Stimulated activated CD8-positive, alpha-beta memory T cell treated with anti-CD3 and anti-CD28 coated beads, Interleukin-7, amount 100 ng/mL, for 1 hour (primary cell): ENCODE measurements at places on chromosomes 2 and 18.

DNA sequence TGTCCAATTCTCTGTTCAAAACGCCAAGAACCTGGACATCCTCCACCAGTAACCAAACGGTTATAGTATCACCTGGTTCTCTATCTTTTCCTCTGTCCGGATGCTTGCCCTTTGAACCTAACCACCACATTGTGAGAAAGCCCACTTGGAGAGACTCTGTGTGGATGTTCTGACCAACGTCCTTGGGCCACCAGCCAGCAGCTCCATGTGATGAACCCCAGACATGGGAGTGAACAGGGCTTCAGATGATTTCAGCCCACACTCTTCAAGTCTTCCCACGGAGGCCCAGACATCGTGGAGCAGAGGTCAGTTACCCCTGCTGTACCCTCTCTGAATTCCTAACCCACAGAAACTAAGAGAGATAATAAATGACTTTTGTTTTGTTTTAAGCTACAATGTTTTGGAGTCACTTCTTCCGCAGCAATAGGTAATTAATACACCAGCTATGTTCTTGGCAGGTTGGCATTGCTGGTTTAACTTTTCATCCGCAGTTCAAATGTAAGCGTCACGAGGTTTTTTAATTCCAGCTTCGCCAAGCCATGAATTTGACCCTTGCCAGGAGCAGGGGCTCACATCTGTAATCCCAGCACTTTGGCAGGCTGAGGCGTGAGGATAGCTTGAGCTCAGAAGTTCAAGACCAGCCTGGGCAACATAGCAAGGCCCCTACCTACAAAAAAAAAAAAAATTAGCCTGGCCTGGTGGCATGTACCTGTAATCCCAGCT, 36.1 kb upstream of the ZNF532 start:
- no peak for DNase-seq

DNA sequence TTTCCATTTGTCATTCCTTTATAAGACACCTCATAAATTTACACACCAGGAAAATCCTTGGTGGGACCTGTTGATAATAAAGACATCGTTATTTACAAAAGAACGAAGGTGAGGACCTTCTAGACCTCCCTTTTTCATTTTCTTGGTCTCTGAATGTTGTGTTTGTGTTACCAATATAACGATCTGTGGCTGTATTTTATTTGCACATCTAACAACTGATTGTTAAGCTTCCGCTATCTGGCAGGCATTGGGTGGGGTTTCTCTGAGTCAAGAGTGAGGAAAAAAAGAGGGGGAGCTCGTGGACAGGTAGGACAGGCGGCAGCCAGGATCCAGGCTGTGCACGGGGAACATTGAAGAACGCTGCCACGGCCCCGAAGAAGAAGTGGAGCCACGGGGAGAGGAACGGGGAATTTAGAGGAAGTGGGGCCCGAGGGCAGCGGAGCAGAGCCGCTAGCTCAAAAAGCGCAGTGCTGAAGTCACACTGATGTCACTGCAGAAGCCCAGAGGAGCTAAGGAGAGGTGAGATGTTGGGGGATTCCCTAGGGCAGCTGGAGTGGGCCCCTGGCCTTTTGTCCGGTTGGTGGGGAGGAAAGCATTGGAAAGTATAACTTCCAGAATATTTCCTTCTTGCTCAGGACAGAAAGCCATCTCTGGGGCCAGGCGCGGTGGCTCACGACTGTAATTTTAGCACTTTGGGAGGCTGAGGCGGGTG, 20.9 kb upstream of the DNMT3A start:
- DNase-seq = peak; percentile 35

GRCh38 chr2:39411181-39411944, 25.7 kb downstream of the MAP4K3 start:
- DNase-seq = no peak

DNA sequence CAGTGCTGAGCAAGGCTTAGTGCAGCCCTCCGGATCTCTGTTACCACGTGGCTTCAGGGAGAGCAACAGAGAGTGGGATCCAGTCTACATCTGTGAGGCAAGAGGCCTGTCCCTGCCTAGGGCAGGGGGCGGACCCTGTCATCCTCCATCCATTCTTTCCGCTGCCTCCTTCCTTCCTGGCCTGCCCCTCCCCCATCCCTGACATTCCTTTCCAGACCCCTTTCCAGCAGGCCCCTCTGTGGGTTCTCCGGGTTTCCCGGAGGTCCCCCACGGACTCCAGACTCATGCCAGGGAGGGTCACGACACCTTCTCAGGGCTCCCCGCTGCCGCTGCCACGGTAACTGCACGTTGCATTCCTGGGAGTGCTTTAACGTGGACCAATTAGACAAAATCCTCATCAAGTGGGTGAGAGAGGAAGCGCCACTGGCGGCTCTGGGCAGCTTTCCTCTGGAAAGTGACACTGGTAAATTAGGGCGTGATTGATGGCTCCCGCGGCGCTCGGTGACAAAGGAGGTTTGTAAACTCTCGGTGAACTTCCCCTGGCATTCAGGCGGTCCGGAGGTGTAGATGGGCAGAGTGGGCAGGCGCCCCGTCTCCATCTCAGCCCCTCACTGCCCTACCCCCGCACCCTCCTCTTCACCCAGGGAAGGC, 11.4 kb downstream of the ATOH8 start:
- no peak for DNase-seq

GRCh38 chr2:210476194-210477128, at the start of gene LANCL1:
TSS of gene LANCL1 (minus strand) at chr2:210476759. CDS start at chr2:210476396, 363 bp downstream.
- DNase-seq = peak; percentile 57

DNA sequence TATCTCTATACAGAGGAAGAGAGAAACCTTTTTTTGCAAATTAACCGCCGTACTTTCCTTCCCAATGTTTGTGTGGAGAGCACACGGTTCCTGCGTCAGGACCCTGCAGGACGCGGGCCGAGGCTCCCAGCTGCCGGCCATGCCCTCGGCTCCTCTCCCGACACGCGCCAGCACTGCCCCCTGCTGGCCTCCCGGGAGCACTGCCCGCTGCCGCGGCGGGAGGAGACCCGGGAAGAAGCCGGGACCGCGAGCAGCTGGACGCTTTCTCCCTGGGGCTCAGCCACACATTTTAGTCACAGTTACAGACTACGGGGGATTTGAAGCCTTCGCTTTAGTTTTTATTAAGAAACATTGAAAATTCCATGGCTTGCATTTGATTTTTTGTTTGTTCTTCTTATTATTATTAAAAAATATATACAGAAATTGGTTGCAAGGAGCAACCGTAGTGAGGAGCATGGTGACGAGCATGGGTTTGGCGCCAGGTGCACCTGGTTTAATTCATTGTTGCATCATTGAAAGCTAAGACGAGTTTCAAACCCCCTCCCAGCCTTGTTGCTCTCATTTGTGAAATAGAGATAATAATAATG, 401.2 kb downstream of the GALR1 start:
- DNase-seq = peak; percentile 26

DNA sequence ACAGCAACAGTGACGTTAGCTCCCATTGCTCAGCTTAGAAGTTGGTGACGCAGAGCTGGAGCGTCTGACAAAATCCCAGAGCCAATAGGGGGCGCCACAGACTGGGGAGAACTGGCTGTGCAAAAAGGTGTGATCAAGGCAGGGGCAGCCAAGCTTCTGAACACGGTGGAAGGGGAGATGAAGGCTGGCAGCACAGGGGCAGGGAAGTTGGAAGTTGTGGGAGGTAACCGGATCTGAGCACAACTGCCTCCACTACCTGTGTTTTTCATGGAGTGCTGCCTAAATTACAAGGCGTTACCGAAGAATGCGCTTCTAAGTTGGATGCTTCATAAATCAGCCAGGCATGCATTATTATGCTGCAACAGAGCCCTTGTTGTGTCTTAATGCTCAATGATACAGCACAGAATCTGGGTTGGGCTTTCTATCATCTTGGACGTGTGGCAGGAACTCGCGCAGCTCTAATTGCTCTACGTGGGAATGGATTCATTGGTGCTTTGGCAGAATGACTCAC, 370.0 kb downstream of the SLC4A3 start:
- DNase-seq = no peak

DNA sequence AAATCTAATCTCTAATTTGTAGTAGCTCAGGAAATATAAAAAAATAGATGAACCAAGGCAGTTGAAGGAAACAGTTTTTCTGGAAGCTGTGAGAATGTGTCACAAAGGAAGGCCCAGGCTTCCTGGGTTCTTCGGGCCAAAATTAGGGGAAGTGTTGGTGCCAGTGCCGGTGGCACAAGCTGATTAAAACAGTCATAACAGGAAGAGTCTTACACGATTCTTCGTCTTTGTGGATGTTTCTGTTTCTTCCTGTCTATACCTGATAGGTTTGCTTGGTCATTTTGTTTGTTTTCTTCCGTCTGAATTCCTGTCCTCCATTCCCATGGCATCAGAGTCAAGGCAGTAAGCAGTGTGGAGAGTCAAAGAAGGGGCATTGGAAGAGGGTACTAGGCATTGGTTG, 235.4 kb upstream of the RASGRP3 start:
- no peak for DNase-seq

DNA sequence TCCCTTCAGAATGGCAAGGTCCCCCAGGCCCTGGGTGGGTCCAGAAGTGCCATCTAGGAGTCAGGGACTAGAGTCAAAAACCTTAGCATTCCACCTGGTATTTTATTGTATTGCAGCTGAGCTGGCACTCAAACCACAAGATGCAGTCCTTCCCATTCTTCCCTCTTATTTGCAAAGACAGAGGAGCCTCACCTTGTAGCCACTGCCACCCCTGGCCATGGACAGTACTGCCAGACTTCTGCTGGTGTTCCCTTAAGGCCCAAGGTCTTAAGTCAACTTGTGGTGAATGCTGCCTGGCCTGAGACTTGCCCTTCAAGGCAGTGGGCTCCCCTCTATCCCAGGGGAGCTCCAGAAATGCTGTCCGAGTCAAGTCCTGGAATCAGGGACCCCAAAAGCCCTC, 6.9 kb downstream of the UGT1A10 start:
- no peak for DNase-seq

DNA sequence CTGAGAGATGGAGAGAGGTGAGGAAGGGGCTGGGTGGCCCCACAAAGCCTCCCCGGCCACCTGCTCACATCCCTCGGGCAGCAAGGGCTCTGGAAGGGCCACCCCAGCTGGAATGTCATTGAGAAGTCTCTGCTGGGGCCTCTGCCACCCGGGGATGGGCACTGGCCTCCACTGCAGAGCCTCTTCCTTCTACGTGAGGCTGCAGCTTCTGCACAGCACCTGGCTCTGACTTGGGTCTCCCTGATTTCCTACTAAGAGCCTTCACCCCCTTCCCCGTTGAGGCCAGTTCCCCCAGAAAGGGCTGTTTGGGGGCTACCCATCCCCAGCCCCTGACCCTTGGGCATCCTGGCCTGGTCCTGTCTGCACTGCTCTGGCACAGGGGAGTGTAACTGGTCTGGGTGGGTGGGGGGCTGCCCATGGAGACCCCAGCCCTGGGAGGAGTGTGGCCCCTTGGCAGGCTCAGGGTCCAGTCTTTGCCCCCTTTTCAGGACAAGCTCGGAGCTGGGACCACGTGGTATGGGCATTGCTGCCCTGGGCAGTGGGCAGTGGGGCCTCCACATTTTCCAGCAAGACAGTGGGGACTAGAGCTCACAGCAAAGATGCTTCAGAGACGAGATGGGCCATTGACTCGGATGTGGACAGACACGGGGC, 5.6 kb downstream of the PDCD1 start:
- DNase-seq = no peak

- DNase-seq = no peak
Measured at GRCh38 chr2:66438891-66439811, 4.2 kb downstream of the MEIS1 start.

DNA sequence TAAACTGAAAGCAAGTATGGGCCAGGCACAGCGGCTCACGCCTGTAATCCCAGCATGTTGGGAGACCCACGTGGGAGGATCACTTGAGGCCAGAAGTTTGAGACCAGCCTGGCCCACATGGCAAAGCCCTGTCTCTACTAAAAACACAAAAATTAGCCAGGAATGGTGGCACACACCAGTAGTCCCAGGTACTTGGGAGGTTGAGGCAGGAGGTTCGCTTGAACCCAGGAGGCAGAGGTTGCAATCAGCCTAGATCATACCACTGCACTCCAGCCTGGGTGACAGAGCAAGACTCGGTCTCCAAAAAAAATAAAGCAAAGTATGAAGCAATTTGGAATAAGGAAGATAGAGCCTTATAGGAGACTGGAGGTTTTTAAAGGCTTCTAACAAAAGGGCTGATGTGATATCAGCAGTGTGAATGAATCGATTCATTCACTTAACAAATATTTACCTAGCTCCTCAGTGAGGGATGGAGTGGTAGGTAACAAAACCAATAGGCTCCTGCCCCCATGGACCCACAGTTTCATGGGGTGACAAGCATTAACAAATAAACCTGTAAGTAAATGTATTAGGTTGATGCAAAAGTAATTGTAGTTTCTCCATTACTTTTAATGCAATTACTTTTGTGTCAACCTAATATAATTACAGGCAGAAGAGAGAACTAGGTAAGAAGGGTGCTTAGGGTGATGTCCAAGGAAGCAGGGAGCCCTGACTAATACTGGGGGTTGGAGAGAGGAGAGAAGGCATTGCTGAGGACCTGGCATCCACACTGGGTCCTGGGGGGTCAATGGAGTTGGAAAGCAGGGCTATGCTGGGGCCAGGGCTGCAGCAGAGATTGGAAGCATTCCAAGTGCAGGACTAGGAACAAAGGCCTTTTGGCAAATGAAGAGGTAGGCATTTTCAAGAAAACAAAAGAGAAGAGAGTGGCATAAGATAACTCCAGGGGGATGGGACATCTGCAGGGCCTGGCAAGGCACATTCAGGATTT, 195.4 kb upstream of the ARL4C start:
- DNase-seq = no peak

DNA sequence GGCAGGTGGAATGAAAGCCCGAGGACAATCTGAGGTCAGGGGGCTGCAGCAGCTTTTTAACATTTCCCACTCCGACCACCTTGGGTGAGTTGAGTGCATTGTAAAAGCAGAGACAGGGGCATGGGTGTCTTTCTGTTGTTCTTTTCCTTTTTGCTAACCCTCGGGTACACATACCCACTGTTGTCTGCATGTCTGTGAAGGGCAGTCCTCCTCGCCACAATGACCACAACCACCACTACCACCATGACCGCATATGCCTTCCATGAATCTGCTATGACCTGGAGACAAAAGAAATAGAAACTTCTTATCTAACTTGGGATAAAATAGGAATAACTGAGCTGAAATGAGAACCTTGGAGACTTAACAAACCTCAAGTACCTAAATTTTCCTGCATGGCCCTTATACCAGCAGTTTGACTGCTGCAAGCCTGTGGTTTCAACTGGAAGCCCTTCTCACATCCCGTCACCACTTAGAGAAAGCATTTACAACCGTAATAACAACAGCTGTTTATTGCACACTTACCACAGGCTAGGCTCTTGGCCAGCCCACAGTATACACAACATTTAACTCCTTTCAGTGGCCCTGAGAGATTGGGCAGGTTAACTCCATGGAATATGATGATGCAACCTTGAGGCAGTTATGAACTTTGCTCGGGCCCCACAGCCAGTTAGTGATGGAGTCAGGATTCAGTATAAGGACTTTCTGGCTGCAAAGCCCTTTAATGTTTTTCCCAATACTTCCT, 80.3 kb downstream of the GYPC start:
- DNase-seq = no peak
